Stimulated activated CD8-positive, alpha-beta memory T cell treated with anti-CD3 and anti-CD28 coated beads, Interleukin-2, amount 100 ng/mL, for 48 hours (primary cell): ENCODE measurements at places on chromosomes 12 and 14.
A peak's percentile ranks its signal among the peaks of the same experiment; 100 is the strongest.

DNA sequence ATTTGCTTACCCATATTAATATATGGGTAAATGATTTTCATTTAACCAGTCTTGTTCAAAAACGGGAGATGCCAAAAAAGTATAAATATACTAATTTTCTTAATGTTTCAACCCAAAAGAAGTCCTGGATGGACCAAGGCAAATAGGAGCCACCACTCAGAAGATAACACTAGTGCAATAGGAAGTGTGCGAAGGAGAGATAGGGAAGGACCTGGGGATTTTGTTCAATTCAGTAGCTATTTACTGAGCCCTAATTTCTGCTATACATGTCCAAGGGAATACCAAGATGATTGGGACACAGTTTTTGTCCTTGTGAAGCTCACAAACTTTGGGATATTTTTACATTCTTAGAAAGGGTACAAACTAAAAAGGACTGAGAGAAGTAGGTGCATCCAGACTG is 1.5 kb downstream of the CMAS start:
- DNase-seq: no peak

GRCh38 chr14:103680491-103681231 is 34.6 kb downstream of the XRCC3 start:
- no peak for DNase-seq

- DNase-seq: no peak
Observed at GRCh38 chr12:132827763-132828703, 636 bp downstream of the GOLGA3 start.

DNA sequence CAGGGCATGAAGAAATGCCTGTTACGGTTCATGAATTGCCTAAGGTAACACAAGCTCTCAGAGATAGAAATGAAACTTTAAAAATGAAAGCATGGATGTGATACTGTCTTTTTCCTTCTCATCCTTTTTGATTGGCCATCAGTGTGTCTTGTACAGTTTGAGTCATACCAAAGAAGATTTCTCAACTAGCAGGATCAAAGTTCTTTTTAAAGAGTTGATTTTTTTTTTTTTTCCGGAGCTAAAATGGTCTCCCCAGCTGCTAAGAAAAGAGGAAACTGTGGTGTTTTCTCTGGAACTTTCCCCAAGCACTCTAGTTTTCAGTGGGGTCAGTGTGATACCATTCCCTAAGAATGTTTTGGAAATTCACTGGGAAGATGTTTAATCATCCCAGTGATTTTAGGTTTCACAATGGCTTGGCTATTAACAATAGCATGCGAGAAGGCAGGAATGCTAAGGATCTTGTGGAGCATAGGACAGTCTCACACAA is 105.0 kb downstream of the ETNK1 start:
- no peak for DNase-seq

GRCh38 chr12:14681190-14681589 is 15.2 kb downstream of the GUCY2C start:
- no peak for DNase-seq

- peak; percentile 51 for DNase-seq
Observed at GRCh38 chr12:89225401-89225800, 126.9 kb downstream of the DUSP6 start.

DNA sequence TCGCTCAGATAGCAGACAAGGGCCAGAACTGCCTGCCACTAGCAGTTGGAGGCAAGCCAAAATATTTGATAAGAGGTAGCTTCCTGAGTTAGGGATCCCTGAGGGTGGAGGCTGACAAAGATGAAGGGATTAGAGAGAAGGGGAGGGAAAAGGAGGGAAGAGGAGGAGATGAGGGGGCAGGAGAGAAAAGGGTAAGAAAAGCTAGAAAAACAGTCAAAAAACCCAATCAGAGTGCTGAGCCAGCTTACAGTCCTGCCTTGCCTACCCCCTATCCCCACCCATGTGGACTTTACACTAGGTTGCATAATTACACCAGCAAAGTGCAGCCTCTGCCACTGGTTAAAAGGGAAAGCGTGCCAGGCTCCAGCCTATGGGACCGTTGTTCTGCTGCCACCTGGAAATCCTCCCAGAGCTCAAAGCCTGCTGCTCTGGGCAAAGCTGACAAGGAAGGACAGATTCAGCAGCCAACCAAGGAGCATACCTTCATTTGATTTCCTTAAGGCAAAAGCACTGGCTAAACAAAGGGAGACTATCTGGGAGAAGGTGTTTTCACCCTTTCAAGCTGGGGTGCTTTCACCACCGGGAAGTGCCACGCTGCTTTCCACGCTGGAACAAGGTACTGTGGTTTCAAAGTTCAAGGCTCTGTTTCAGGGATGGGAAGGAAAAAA is 3.8 kb upstream of the NUMB start:
- DNase-seq: no peak

DNA sequence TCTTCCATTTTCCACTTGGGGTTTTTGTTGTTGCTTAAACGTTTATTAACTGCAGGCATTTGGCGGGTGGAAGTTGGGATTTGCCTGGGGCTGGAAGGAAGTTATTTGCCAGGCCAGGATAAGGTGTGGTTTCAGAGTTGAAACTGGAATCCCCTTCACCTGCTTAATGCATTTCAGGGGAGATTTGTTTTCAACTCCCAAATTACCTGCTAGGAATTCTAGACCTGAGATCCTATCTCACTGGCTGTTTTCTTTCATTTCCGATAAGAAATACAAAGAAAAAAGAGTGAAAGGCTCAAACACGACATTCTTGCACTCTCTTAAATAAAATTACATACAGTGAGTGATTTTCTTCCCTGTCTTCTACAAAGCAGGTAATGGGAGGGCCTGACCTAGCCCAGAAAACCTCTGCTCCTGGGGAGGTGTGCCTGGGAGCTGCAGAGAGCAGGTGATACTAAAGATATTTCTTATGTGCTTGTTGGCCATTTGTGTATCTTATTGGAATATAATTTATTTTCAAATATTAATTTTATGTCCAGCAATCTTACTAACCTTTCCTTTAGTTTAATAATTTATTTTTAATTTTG is 278.2 kb downstream of the ZFP36L1 start:
- DNase-seq: no peak

DNA sequence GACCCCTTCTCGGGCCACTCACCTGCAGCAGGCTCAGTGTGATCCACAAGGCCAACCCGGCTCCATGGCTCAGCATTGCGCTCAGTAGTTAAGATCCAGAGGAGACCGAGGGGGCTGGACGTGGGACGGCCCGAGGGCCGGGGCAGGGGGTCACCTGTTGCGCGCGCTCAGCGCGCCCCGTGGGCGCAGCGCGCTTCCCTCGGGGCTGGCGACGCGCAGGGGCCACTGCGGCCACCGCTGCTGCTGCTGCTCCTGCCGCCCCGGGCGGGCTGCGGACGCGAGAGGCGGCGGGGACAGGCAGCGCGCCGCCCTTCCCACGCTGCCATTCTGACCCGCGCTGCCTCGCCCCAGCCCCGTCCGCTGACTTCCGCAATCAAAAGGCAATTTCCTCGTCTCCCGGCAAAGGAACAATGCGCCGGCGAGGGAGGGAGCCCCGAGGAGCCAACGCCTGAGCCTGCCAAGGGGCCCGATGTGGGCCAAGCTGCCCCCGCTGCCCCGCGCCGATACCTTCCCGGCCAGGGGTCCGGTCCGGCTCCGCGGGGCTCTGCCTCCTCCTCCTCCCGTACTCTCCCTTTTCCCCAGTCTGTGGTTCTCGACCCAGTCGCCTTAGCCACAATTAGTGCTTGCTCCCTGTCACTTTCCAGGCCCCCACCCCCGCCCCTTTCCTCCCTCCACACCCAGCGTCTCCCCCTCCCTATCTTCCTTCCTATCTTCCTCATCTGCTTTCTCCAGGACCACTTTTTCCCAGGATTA is 27.3 kb downstream of the PTPRB start:
- DNase-seq: no peak

DNA sequence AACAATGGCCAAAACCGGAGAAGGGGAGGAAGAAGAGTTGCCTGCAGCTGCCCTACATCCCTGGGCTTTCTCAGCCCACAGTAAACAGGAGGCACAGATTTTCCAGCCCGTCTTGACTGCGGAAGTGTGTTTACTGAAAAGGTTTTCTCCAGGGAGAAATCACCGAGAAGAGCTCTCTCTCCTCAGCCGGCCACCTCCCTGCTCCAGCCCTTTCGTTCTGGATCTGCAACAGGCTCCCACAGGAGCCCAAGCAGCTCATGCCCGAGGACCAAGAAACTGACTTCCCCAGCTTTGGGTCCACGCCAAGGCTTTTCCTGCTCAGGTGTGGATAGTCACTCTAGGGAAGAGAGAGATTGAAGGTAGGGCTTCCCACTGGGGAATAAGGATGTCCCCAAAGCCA is 61.7 kb downstream of the BCL11B start:
- no peak for DNase-seq

- DNase-seq: no peak
Observed at GRCh38 chr14:33343016-33343415, 404.3 kb downstream of the NPAS3 start.
